ENCODE measurements at places on chromosomes 12 and 14. TPM values are rescaled to one million over a fixed set of nuclear protein-coding genes. Genes with fewer than 3 reads are reported as not detected.

Gene RD3L
- not detected for total RNA-seq

Gene BICDL1
- total RNA-seq, result 0.27 TPM

Gene TSPAN8
- not detected for total RNA-seq

Gene RPS6KL1
- 8.3 TPM for total RNA-seq

Gene KLHL33
- 0.27 TPM for total RNA-seq

Gene ESRRB
- under 0.01 TPM for total RNA-seq

Gene FSCB
- not detected for total RNA-seq
